ENCODE measurements at places on chromosomes 5 and 9.

DNA sequence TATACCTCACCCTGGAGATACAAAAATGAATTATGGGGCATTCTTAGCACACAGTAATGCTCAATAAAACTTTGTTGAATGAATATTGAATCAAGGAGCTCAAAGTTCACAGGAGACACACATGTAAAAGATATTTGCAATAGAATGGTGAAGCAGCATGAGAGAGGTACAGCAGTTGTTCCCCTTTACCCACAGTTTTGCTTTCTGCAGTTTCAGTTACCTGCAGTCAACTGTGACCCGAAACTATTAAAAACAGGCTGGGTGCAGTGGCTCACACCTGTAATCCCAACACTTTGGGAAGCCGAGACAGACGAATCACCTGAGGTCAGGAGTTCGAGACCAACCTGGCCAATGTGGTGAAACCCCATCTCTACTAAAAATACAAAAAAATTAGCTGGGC, 2.4 kb upstream of the OR5C1 start:
- no peak for DNase-seq

DNA sequence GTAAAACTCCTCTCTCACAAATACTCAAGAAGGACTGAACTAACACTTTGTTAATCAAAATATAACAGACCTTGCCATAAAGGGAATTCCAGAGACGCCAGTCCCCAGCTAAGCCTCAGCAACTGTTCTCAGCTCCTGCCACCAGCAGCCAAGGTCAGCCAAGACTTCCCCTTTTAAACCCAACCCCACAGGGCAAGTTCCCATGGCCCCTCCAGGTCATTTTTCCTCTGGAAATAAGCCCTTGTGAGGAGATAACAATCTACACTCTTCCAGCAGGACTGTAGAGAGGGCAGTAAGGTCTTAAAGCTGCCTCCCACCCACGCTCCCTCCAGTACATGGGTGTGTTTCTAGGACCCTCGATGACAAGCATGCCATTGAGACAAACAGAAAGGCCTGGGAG, 78.3 kb downstream of the DPYSL3 start:
- DNase-seq: no peak

DNA sequence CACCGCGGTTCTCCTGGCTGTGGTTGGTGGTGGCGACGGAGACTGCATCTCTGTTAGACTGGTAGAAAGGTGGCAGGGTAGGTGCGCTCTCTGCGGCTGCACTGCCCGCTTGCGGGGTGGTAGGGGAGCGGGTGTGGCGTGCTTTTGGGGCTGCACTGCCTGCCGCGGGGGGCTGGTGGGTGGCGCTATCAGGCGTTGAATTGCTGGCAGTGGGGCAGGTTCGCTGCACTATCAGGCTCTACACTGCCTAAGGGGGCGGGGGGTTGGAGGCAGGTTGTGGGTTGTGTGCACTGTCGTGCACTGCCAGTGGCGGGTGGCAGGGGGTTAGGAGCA, 21.0 kb upstream of the TRIM52 start:
- DNase-seq: no peak

DNA sequence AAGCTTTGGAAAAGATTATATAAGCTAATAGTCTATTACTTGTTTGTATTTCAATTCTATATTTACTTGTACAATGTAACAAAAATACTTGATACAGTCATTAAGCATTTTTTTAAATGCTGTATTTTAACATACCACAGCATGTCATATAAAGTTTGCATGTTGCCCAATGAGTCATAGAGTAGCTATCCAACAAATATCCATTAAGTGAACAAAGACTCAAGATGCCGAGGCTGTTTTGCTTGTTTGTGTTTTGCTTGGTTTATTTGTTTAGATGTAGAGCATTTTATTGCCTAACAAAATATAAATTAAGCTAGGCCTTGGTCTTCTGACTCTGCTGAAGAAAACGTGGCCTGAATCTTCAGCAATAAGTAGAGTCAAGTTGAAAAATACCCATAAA, 1584.3 kb upstream of the NUDT12 start:
- DNase-seq: peak; percentile 17

All from SJSA1 (cell line).